ENCODE measurements at places on chromosomes 1 and 21. TPM values are rescaled to one million over a fixed set of nuclear protein-coding genes. Genes with fewer than 3 reads are reported as not detected.

DNA sequence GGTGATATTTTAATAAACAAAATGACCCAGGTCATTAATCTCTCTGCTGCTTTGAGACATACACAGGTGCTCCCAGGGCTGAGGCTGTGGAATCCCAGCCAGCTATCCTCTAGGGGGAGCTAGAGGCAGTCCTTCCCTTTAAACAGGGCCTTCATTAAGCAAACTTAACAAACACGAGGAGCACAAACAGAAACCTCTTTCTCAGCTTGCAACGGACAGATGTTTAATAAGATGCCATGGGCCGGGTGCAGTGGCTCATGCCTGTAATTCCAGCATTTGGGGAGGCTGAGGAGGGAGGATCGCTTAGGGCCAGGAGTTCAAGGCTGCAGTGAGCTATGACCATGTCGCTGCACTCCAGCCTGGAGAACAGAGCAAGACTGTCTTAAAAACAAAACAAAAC, 106.7 kb downstream of the HIVEP3 start:
- H3K27me3 ChIP-seq: no peaks in the 10 kb centered on the region
- H3K4me1 ChIP-seq: no peaks in the 10 kb centered on the region
- no peak overlapping the region for H3K4me3 ChIP-seq
- DNase-seq: no peak
- H3K36me3 ChIP-seq: no peaks in the 10 kb centered on the region

DNA sequence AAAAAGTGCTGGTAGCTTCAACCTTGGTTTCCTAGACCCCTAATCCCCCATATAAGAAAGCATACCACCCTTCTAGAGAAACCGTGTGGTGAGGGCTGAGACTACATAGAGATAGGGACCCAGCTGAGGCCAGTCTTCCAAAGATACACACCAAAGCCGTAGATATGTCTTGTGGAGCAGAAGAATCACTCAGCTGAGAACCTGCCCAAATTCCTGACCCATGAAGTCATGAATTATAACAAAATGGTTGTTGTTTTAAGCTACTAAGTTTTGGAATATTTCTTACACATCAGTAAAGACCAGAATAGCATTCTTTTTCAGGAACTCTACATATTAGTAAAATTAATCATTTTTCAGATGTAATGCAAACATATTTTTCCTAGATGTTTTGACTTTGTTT, 3.3 kb upstream of the SNRPE start:
- peaks cover 8% of the 10 kb centered on the region for H3K4me1 ChIP-seq
- H3K4me3 ChIP-seq: no peak overlapping the region
- H3K36me3 ChIP-seq: peaks cover 6% of the 10 kb centered on the region
- H3K27ac ChIP-seq: no peak overlapping the region
- H3K27me3 ChIP-seq: no peaks in the 10 kb centered on the region

The KRTAP10-12 gene
- not detected for polyA plus RNA-seq

DNA sequence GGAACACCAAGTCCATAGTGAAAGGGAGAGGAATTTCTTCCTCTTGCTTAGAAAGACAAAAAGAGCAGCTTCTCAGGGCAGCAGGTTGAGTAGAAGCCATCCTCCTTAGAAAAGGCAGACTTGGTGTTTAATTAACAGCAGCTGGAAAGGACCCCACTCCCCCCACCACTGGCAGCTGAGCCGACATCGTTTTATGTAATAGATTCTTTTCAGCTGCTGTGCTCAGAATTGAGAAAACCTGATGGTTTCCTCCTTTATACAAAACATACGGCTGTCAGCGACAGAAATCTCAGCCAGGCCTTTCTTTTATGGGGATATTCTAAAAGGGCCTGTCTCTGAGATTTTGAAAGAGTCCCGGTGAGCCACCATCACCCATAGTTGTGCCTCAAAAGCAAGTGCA, 49.9 kb downstream of the MAN1C1 start:
- H3K27ac ChIP-seq: no peak overlapping the region
- DNase-seq: peak; percentile 65
- no peaks in the 10 kb centered on the region for H3K36me3 ChIP-seq

The TDRD10 gene
- 1.5 TPM for polyA plus RNA-seq

The TRIM46 gene
- 29.5 TPM for polyA plus RNA-seq

DNA sequence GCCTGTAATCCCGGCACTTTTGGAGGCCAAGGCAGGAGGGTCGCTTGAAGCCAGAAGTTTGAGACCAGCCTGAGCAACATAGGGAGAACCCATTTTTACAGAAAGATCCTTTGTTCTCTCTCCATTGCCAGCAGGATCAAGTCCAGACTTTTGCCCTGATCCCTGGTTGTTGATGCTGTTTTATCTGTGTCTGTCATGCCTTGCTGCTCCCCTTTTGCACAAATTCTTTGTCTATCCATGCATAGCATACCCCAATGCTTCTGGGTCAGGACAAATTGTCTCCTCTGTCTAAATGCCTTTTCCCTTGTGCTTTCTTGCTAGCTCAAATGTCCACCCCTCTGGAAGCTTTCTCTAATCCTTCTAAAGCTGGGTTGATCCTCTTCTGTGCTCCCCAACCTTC, 25.3 kb upstream of the FAAH start:
- peaks cover 24% of the 10 kb centered on the region for H3K36me3 ChIP-seq
- no peaks in the 10 kb centered on the region for H3K27me3 ChIP-seq
- H3K4me1 ChIP-seq: no peaks in the 10 kb centered on the region
